Thymus (tissue), 14 donors: ENCODE measurements at places on chromosomes 7 and 10.

DNA sequence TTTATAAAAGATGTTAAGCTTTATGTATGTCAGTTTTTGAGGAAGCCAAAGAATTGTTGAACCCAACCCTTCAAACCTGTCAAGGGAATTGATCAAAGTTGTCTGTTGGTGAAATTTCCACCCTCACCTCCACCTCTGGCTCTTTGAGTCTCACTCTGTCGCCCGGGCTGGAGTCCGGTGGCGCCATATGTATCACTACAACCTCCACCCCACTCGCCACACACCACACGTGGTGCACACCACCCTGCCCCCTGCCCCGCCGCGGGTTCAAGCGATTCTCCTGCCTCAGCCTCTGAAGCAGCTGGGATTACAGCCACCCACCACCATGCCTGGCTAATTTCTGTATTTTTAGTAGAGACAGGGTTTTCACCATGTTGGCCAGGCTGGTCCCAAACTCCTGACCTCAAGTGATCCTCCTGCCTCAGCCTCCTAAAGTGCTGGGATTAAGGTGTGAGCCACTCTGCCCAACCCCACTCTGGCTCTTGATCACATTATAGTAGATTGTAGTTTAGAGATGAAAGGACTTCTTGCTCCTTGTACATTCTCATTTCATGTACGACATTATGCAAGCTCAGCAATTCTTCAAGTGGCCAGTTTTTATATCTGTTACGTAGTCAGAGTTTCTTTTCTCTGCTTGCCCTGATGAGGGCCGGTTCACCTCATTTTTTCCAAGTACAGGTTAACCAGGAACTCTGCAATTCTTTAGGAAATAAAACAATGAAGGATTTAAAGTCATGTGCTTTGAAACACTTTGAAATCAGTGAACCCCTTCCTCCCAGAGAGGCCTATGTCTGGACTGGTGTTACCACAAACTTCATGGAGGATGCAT lies 7.0 kb downstream of the BAMBI start:
- DNase-seq, result no peak

DNA sequence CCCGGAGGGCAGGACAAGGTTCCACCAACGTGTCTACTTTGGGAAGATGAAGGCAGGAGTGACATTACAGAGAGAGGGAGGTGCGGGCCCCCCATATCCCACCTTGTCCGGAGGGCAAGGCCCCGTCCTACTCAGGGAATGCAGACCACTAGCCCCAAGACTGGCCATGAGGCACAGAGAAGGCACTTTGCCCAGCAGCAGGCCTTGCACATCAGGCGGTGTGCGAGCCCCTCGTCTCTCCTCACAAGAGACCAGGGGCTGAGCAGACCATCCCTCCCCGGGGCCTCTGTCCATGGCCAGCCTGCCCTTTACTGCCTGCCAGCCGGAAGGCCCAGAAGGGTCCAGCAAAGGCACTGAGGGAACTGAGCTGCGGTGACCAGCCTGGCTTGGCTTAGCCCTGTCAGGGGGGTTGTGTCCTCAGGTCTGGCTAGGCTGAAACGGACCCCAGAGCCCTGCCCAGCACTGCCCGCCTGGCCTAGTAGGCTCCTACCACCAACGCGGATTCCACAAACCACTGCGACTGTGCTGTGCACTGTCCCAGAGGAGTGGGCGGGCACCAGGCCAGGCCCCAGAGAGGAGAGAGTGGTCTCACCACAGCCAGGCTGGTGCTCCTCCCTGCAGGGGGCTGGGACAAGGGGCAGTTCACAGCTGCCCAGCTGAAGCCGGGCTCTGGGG lies 16.7 kb downstream of the CAMK2B start:
- DNase-seq, result no peak

DNA sequence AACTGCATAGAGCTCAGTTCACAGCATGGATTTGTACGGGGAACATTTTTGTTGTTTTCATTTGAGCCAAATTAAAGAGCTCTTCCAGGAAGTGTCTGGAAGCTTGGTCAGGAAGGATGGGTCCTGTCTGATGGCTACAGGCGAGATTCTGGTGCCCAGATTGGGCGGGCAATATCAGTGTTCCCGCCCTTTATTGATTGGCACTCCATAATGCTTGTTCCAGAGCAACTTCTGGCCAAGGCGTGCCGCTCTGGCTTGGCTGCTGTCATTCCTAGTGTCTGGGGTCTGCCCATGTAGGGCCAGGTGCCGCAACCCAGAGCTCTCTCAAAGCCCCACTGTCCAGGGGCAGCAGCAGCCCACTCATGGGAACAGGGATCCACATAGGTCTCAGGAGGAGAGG lies 45.9 kb downstream of the RAMP3 start:
- no peak for DNase-seq

GRCh38 chr10:90775351-90776028 lies 82.3 kb downstream of the HTR7 start:
- DNase-seq, result no peak

DNA sequence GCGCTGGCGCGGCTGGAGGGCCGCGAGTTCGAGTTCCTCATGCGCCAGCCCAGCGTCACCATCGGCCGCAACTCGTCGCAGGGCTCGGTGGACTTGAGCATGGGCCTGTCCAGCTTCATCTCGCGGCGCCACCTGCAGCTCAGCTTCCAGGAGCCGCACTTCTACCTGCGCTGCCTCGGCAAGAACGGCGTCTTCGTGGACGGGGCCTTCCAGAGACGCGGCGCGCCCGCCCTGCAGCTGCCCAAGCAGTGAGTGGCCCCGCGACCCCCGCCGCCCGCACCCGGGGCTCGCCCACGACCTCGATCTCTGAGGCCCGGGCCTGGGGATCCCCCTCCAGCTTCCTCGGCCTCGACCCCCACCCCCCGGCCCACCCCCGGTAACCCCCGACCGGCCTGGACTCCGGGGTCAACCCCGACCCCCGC lies 537 bp downstream of the FOXK1 start:
- DNase-seq, result no peak

DNA sequence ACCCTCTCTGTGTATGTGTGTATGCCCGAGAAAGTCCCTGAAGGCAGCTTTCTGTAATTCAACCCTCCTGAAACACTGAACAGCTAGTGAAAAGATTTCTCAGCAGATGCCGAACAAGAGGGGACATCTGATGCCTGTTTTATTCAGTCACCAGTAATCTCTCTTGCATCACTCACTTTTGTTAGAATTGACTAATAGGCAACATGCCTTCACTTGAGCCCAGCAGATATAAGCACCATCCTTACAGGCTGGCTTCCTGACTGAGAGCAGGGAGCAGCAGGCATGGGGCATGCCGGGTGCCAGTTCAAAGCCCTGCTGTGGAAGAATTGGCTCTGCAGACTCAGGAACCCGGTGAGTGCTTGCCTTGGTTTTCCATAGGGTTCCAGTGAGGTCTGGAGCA lies at the start of gene ABCA13:
Gene ABCA13, plus strand, starts transcription at position 257 of the 400 bp plus-strand sequence. Its CDS starts 26 bp downstream, at position 283.
- DNase-seq, result no peak

- DNase-seq, result no peak
These were observed 339.1 kb downstream of the HGF start for GRCh38 chr7:81430761-81431160.

DNA sequence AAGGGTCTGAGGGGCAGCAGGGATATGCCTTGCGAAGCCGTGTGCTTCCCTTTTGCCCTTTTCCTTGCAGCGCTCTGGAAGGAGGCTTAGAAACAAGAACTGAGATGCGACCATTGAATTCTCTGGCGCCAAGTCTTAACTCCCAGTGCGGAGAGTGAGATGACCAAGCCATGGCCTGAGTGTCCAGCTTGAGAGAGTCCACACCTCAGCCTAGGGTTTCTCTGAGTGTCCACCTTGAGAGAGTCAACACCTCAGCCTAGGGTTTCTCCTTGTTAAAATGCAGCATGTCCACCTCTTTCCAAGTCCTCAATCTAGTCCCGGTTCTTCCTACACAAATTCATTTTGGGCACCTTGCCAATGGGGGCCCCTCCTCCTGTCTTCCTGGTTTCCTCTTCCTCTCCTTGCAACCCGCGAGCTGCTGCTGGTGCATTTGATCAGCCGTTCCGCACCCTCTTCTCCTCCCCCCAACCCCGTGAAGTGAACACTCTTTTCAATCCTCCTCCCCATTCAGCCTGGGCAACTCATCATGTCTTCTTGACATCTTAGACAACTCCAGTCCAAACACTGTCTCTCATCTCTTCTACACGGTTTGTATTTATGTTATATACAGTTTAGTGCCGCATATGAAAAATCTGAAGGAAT lies 178.2 kb upstream of the PITRM1 start:
- no peak for DNase-seq

DNA sequence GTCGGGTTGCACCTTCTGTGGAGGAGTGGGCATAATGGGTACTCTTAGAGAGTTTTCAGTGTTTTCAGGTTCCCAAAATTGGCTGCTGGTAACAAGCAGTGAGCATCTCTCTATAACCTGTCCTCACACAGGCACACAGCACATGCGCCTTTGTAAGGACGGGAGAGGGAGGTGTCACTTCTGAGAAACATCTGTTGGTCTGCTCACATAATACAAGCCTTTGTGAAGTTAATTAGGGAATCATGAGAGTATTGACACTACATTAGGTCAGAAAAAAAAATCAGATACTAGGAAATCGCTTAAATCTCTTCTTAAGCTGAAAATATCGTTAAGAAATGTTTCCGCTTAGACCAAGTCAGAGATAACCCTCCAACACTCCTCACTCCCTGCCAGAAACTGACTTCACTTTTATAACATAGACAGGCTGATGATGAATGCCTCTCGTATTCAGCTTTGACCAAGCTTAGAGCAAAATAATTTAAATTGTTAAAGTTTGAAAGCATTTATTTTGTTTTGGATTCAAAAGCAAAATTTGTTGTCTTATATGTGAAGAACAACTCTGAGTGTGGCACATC lies 769.7 kb downstream of the TNS3 start:
- DNase-seq, result no peak

GRCh38 chr10:124332426-124332825 lies 86.3 kb downstream of the OAT start:
- no peak for DNase-seq

DNA sequence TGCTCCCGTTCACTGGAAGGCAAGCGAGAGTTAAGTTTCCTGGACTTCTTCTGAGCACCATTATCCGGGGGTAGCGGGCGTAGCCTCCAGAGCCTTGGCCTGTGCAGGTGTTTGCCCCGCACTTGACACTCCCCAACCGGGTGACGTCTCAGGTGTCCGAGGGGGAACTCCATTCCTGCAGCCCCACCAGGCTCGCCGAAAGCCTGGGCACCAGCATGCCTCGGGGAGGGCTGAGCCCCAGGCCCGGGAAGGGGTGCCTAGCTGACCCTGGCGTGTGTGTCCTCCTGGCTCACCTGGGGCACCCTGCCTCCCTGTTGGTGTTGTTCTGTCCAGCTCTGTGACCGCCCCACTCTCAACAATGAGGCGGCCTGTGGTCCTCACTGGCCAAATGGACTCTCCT lies 109.4 kb upstream of the GPR26 start:
- DNase-seq, result no peak

DNA sequence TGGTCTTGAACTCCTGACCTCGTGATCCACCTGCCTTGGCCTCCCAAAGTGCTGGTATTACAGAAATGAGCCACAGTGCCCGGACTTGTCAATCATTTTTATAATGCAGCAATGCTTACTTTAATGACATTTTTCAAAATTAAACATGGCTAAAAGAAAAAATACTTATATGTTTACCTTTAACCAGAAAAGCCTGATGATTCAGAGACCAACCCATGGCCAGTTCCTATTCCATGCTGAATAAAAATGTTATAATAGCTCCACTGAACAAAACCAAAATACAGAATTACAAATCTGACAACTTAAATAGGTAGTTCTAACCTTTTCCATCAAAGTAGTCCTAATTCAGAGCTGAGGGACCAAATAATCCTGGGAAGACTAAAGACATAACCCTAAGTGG lies 21.6 kb downstream of the ZNF438 start:
- no peak for DNase-seq

DNA sequence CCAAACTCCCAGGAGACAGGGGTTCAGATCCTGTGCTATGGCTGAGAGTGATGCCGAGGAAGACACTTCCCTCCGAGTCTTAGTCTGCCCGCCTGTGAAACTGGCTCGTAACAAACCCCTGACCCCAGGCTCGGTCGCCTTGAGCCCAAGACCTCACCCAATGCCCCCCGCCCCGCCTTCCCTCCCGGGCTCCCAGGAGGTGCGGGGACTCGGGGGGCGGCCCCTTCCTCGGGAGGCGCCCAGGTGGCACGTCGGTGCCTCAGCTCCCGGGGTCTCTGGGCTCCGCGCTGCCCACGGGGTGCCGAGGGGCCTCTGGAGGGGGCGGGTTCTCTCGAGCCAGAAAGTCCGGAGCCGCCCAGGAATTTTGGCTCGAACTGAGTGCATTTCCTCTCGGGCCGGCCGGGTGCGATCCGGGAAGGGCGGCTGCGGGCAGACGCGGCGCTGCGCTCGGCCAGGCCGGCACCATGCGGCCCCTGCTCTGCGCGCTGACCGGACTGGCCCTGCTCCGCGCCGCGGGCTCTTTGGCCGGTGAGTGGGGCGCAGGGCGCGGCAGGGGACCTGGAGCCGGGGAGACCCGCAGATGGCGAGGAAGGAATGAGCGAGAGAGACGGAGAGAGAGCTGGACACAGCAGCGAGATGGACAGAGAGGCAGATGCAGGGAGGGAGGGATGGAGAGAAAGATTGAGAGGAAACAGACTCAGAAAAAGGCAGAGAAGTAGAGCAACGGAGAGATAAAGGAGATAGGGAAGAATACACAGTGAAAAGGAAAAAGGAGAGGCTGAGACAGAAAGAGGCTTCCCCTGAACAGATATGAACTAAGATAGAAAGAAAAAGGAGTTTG lies at the start of gene PLAC9:
Gene PLAC9, plus strand, starts transcription at position 432 of the 841 bp plus-strand sequence. Its CDS starts 33 bp downstream, at position 465.
- DNase-seq, result no peak

- DNase-seq, result no peak
These were observed 131.3 kb upstream of the NOBOX start for GRCh38 chr7:144534655-144535395.

GRCh38 chr10:87659571-87660483 lies at the start of gene PAPSS2:
Gene PAPSS2 (plus strand): TSS chr10:87659878. CDS start chr10:87659982, 104 bp downstream.
- DNase-seq, result peak; percentile 9

DNA sequence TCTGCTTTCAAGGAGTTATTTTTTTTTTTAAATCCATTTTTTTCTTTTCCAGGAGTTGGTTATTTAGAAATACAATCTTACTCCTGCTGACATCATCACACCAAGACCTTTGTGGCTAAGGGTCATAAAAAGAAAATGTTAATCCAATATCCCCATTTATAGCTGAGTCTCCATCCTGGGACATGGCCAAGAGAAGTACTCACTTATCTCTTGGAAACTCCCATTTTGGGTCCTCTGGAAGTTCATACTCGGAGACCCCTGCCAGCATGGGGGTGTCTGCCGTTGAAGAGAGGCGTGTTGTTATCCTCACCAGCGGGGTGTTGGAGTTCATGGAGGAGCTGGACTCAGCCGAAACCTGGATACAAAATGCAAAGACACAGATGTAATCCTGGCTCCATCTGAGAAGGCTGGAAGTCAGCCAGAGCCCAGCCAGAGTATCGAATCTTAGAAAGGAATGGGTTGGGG lies 94.6 kb downstream of the FGFR2 start:
- no peak for DNase-seq

- DNase-seq, result no peak
These were observed 50.4 kb downstream of the ADD3 start for GRCh38 chr10:110058212-110058611.
